ENCODE measurements at places on chromosomes 16 and 17.

DNA sequence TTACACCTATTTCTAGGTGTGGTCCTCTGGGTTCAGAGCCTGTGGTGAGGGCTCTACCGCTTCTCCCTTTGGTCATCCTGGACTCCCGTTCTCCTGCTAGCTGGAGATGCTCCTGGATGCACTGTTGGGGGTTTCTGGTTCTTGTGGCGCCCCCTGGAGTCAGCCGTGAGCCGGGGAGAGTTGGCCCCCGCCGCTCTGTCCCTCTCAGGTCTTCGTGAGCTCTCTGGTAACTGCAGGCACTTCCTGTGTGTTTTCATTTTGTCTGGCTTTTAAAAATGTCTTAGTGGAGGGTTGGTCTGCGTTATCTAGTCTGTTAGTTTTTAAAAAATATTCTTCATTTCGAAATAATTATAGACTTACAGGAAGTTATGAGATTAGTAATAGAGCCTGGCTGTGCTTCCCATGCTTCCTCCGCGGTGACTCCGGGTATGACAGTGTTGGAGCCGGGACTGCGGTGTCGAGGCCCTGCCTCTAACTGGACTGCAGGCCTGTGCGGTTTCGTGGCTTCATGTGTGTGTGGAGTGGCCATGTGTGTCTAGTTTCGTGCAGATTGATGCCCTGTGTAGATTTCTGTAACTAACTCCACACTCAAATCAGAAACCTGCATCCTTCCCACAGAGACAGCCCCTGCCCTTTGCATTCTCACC lies 78.0 kb upstream of the ZNF750 start:
- no peak for DNase-seq

DNA sequence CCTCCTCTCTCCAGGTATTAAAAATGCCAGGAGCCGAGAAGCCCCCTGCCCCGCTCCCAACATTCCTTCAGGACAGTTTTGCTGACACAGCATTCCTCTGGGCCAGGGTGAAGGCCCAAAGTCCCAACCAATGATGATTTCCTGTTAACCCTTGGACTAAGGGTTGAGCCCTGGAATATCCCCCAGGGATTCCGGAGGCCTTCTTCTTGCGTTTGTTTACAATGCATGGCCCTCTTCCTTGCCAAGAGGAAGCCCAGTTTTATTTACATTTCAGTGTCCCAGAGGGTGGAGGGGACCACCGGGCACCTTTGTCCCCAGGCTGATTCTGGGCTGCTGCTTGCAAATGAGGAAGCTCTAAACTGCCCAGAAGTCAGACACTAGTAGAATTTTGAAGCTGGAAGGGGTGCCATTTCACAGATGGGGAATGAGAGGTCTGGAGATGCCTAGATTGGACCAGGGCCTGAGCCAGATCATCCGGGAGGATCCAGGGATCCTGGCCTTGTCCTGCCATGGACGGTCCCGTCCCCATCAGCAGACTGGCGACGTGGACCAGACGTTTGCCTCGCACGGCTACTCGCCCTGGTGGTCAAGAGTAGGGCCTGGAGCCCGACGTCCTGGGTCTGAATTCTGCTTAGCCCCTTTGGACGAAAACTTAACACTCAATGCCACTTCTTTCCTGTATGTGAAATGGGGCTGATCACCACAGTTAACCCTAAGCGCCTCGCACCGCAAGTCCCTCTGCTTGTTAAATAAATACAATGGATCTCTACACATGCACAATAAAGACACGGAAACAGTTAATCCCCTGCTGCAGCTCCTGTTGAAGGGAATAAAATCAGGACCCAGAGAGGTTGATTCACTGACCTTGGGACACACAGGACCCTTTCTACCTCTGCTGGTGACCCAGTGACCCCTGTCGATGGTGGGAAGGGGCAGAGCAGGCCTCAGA lies 55.6 kb upstream of the CIBAR2 start:
- no peak for DNase-seq

- DNase-seq: no peak
These were observed 14.1 kb downstream of the MIEN1 start for GRCh38 chr17:39716073-39716818.

DNA sequence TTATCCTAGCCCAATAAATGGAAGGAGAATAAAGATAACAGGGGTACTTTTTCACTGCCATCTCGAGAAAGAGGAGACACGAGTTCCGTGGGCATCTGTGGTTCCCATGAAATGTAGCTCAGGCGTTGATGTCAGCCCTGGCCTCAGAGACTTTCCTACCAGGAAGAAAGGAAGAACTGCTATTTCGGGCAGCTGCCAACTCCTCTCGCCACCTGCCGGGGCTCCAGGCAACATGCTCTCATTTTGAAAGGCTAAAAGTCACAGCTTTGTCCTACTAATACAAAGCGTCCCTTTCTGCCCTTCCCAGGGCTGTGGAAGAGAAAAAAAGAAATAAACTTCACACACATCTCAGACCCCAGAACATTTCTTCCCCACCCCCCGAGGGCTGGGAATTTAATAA lies 65.8 kb downstream of the DHRS7C start:
- DNase-seq: no peak

GRCh38 chr16:84854759-84855158 lies 35.0 kb downstream of the CRISPLD2 start:
- DNase-seq: no peak

- no peak for DNase-seq
These were observed 66.7 kb downstream of the TANGO6 start for GRCh38 chr16:68910051-68910450.

- DNase-seq: no peak
These were observed 50.3 kb downstream of the METRNL start for GRCh38 chr17:83129676-83130075.

GRCh38 chr17:38731526-38732294 lies 1.6 kb downstream of the CISD3 start:
- no peak for DNase-seq

GRCh38 chr16:8098947-8099512 lies 491.3 kb downstream of the TMEM114 start:
- DNase-seq: no peak

Measured in NCI-H1694 (cell line).